MCF 10A (cell line): ENCODE measurements at places on chromosomes 5 and 9.

DNA sequence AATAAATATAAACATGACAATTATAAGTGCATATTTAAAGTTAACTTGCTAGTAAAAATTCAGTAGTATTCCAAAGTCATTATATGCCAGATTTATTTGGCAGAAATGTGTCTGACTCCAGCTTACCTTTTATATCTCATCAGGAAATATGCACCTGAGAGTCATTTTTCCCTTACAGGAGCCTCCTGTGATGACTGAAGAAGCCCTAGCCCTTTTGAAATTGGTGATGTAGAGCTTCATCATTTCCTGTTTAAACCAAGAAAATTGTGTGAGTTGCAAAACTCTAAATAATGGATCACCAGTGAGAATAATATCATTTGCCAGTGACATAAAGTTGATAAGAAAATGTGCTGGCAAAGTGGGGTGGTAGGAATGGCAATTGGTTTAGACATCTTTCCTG, 42.1 kb upstream of the CTNND2 start:
- H3K27me3 ChIP-seq: no peaks in the 10 kb centered on the region
- no peaks in the 10 kb centered on the region for H3K4me1 ChIP-seq
- H3K4me3 ChIP-seq: no peak overlapping the region
- no peaks in the 10 kb centered on the region for H3K36me3 ChIP-seq
- H3K27ac ChIP-seq: no peak overlapping the region

GRCh38 chr5:62111428-62111827, 194.6 kb upstream of the KIF2A start:
- H3K4me3 ChIP-seq: no peak overlapping the region
- H3K36me3 ChIP-seq: no peaks in the 10 kb centered on the region
- DNase-seq: no peak
- no peaks in the 10 kb centered on the region for H3K4me1 ChIP-seq

DNA sequence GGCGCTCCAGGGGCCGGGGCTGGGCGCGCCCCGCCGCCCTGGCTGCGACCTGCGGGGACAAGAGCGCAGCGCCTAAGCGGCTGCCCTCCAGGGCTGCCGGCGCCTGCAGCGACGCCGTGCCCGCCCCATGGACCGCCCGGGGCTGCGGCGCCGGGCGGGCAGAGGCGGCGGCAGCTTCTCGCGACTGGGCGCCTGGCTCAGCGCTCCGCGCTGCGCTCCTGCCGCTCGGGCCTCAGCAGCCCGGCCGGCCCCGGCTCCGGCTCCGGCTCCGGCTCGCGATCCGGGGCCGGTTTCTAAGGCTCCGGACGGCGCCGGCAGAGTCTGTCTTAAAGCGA, at the start of gene PITX1:
Gene PITX1 (minus strand): TSS at position 328 of the 335 bp plus-strand sequence. CDS start 347 bp downstream, outside the sequence.
- H3K27ac ChIP-seq: peak within 1 kb of the TSS; percentile 76
- peak within 1 kb of the TSS; percentile 88 for H3K4me3 ChIP-seq
- no peak for DNase-seq
- H3K27me3 ChIP-seq: no peaks in the 10 kb centered on the region

DNA sequence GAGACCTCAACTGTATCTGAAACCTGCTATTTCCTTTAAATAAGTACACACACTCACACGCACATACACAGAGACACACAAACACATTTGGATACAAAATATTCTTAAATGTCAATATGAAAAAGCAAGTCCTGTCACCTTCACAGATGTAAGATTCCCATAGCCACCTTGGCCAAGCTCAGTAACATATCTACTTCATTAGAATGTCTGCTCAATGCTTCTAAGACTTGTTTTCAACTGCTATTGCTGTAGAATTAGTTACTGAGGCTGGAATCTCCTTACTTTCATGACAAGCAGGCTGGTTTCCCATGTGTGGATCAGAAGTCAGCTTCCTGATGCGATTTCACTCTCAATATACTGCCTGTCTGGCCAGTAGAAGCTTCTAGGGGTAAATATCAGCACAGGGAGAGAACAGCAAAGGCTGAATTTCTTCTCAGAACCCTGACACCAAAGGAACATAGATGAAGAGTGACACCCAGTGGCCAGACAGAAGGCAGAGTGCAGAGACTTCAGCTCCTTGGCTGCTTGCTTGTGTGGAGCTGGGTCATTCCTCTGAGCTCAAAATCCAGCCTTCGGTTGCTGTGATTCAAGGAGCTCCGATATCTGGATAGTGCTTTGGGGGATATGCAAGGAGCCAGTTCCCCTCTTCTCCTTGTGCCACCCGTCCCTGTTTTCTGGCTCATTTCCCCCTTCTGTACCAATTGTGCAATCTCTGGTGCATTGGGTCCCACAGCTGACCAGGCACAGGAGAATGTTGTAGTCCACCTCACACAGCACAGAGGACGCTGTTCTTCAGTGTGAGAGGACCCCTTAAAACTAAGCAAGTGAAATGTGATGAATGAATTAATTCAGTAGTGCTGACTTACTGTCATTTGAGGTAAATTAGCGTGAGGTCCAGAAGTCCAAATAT, 26.6 kb upstream of the ABLIM3 start:
- peak; percentile 93 for DNase-seq
- H3K27me3 ChIP-seq: no peaks in the 10 kb centered on the region
- peak overlapping the region; percentile 65 for H3K27ac ChIP-seq

- DNase-seq: no peak
- peaks cover 6% of the 10 kb centered on the region for H3K36me3 ChIP-seq
- H3K27me3 ChIP-seq: no peaks in the 10 kb centered on the region
- peaks cover 45% of the 10 kb centered on the region for H3K4me1 ChIP-seq
Measured at GRCh38 chr9:27520986-27521385, 3.1 kb upstream of the IFNK start.

GRCh38 chr9:108182950-108183381, 672.8 kb downstream of the ACTL7B start:
- H3K36me3 ChIP-seq: no peaks in the 10 kb centered on the region
- H3K27ac ChIP-seq: no peak overlapping the region
- no peak overlapping the region for H3K4me3 ChIP-seq
- H3K4me1 ChIP-seq: peaks cover 29% of the 10 kb centered on the region
- H3K27me3 ChIP-seq: no peaks in the 10 kb centered on the region
- DNase-seq: peak; percentile 29

DNA sequence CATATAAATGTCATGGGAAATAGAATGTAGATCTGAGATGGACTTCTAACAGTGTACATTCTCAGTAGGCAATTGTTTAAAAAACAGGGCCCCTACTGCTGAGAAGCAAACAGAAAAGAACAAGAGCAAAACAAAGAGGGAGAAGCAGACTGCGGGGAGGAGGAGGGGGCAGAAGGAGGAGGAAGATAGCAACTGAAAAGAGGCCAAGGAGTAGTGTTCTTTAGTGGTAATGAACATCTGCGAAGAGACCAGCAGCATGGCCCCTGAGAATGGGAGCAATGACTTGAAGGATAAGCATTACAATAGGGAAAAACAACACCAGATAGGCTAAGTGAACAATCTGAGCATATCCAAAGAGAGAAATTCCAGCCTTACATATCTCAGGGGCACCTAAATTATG, 36.8 kb downstream of the HAPLN1 start:
- DNase-seq: no peak
- H3K4me1 ChIP-seq: no peaks in the 10 kb centered on the region
- peaks cover 77% of the 10 kb centered on the region for H3K27me3 ChIP-seq
- H3K4me3 ChIP-seq: no peak overlapping the region
- H3K36me3 ChIP-seq: no peaks in the 10 kb centered on the region
